ENCODE measurements at places on chromosomes 4 and X.

DNA sequence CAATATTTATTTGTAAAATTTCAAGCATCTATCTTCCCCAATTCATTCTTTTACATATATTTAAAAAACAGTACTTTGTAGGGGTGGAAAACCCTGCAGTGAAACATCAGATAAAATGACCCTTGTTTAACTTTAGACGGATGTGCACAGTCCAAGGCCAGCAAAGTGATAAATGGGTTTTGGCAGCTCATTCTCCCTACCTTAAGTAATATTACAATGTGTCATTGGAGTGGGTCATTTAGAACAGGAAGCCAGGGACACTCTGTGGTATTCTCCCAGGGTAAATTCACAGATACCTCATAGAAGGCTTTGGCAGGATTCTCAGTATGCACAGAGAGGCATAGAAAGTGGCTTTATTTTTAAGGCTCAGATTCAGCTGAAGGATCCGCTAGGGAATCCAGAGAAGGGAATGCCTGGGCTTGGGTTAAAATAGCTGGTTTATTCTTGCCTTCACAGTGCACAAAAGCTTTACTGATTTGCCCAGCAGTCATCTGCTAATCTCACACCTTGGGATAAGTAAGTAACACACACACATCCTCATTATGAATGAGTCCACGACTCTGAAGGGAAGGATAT, 206.7 kb downstream of the RASL11B start:
- DNase-seq = no peak

DNA sequence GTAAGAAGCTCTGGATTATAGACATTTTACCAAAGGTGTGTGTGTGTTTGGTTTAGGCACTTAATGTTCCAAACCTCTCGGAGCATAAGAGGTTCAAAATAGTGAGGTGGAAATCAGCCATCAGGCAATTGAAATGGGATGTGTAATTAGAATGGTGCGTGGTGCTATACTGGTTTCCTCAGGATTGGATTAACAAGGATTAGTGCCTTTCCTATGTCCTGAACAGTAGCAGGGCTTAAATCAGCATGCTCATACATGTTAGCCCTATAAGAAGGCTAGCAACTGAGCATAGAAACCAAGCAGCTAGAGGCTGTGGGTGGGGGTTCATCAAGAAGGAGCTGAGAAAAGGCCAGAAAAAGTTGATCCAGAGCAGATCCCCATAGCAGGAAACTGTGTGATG, 256.8 kb upstream of the CXXC4 start:
- no peak for DNase-seq

GRCh38 chr4:174089711-174090110, 193.8 kb downstream of the FBXO8 start:
- no peak for DNase-seq

- no peak for DNase-seq
These were observed 10.0 kb downstream of the MSL3 start for GRCh38 chrX:11768039-11768438.

GRCh38 chr4:53777244-53777984, 186.1 kb upstream of the LNX1 start:
- DNase-seq = no peak

DNA sequence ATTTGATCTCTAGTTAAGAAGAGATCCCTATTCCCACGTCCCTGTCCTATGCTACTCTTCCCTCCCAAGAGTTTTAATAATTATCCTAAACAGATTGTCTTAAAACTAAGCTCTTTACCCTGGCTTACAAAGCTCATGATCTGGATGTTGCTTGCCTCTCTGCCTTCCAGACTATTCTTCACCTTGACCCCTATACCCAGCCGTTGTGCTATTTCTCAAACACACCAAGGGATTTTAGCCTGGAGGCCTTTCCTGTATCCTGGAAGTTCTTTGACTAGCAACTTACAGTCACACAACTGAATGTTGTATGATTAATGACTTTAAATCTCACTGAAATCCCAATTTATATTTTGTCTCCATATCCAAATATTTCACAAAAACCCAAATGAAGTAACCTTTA, 314.9 kb downstream of the ADGRL3 start:
- no peak for DNase-seq

DNA sequence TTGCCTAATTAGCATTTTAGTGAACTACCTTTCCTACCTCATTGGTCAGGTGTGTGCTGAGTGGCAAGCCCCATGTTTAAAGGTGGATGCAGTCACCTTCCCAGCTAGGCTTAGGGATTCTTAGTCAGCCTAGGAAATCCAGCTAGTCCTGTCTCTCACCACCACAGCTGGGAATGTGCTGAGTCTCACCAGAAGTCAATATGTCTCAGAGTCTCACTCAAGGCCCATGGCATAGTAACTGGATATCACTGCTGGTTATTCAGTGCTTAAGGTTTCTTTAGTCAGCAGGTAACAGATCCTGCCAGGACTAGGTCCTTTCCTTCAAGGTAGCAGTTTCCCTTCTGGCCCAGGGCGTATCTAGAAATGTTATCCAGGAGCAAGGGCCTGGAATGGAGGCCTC, 136.5 kb downstream of the COX18 start:
- no peak for DNase-seq

DNA sequence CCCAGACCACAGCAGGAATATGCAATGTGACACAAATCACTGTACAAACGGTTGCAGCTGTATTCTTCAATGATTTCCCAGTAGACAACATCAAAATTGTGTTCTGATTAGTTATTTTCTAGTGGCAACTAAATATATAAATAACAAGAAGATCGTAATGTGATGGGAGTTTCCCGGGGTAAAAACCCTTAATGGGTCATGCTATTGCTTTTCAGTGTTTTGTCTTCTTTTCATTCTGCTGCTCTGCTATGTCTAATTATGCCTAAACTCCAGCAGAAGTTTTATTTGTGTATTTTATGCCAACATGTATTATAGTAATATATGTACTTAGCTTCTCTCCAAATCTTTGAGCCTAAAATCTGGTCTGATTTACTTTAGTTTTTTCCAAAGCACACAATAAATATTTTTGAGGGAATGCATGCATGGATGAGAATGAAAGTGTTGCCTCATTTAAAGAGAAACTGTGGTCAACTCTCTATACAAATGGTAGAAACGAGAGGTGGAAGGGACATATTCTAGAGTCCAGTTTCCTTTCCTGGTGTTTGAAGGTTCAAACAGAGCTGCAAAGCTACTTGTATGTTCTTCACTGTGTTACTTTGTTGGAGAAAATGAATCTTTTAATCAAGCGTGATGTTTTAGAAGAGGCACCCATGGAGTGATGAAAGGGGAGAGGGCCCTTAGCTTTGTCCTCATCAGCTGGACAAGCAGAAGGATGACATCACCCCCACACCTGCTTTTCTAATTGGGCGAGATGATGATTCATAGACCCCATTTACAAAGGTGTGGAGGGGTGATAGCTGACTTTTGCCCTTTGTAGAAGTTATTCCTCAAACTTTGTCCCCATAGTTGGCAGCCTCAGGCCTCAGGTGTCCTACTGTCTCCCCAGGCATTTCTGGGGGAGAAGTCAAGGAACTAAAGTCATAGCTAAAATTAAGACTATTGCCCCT, 129.7 kb downstream of the FRAS1 start:
- DNase-seq = no peak

GRCh38 chr4:21982087-21982486, 33.5 kb upstream of the KCNIP4 start:
- DNase-seq = no peak

- DNase-seq = no peak
These were observed 6.9 kb downstream of the CXCL3 start for GRCh38 chr4:74031576-74031975.

DNA sequence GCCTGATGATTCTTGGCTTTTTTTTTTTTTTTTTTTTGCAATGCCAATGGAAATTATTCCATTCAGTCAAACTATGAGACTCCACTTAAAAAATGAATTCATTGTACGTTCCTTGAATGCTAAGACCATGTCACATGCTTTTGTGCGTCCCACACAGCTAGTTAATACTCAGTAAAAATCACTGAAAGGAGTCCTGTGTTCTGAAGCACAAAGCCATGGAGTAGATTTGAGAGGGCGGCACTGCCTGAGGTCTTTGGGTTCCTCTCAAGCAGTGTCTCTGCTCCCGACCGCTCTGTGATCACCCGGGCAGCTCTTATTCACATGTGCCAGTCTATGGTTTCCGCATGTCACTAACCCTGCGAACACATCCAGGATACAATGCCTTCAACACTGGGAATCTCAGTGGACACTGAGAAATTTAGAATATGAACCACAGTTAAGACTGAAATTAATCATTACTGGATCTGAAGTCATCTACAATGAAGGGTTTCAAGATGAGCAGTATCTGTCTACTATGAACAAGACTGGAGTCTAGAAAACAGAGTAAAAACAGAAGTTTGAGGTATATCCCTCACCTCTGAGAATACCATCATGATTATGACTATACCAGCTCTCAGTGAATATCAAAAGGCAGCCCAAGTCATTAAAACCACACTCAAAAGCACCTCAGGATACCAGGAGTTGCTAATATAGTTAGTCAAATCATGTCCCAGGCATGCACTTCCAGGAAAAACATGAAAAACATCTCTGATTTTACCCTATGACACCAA, 193.0 kb downstream of the MGST2 start:
- no peak for DNase-seq

- DNase-seq = no peak
These were observed 112.9 kb upstream of the GPRIN3 start for GRCh38 chr4:89420507-89420906.

- DNase-seq = no peak
These were observed 76.3 kb downstream of the C4orf51 start for GRCh38 chr4:145756244-145756643.

DNA sequence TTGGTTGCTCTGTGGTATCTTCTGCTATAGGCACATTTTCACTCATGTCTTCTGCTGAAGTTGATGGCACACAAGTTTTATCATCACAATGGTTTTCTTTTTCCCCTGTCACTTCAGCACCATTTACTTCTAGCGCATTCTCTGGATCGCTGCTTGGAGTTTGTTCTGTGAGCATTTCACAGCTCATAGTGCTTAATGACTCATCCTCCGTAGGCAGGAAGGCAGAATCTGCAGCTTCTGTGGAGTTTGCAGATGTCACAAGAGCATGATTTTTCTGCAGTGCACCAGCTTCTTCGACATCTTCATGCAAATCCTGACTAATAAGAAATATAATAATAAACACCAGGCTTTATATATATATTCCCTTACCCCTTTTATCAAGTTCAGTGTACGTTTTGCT, 83.6 kb downstream of the CHM start:
- DNase-seq = no peak

GRCh38 chr4:126058596-126058995, 743.8 kb downstream of the FAT4 start:
- DNase-seq = no peak

Measured in stimulated activated CD4-positive, alpha-beta T cell treated with anti-CD3 and anti-CD28 coated beads, Interleukin-12 subunit alpha, Interleukin-12 subunit beta, amount 100 ng/mL, for 48 hours (primary cell).